ENCODE measurements at places on chromosomes 6 and 20. TPM values are rescaled to one million over a fixed set of nuclear protein-coding genes. Genes with fewer than 3 reads are reported as not detected.

Gene COL21A1
- total RNA-seq, result 2.5 TPM

DNA sequence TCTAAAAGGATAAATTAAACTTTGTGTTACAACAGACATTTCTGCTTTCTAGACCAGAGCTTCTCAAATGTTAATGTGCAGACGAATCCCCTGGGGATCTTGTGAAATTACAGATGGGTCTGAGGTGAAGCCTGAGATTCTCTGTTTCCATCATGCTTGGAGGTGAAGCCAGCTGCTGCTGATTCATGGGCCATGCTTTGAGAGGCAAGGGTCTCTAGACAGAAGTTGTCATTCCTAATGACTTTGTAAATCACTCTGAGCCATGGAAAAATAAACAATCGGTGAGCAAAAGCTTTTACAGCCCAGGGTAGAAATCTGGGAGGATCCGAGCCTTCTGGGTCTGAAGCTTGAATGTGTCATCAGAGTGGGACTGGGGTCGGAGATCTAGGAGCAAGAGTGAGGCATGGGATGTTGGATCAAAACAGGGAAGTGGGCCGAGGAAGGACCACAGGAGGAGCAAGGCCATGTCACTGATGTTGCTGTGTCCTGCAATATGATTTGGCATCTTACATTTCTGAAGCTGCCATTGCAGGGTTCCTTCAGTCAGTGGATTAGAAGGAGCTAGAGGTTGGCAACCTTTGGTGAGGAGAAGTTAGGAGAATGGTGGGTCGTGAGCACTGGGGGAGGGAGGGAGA lies 77.3 kb downstream of the TRMT11 start:
- no peak for DNase-seq

- DNase-seq, result no peak
Measured at GRCh38 chr6:30283761-30284160, 43.0 kb upstream of the TRIM39 start.

Gene MYL9
- 86.5 TPM for total RNA-seq

Gene LY6G6D
- total RNA-seq, result not detected

Gene GJA10
- not detected for total RNA-seq

Gene PSMB8
- 42.8 TPM for total RNA-seq

Gene CALHM5
- 0.48 TPM for total RNA-seq

Measured in omental fat pad (tissue), 4 donors.